LHCN-M2 (cell line): ENCODE measurements at places on chromosomes 5 and 9.

DNA sequence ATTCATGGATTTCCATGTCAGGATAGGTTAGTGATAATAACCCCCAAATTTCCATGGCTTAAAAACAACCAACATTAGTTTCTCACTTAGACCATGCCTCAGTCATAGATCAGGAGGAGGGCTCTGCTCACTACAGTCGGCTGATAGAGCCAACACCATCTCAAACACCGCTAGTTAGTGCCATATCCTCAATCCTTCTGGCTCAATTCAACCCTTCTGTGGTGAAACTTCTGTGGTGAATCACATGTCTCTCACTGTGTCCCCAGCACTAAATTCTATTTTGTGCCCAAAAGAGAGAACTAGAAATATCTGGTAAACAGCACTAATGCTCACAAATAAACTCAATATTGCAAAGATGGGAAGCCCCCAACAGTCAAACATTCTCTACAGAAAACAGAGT, 21.1 kb downstream of the ECPAS start:
- DNase-seq: no peak

DNA sequence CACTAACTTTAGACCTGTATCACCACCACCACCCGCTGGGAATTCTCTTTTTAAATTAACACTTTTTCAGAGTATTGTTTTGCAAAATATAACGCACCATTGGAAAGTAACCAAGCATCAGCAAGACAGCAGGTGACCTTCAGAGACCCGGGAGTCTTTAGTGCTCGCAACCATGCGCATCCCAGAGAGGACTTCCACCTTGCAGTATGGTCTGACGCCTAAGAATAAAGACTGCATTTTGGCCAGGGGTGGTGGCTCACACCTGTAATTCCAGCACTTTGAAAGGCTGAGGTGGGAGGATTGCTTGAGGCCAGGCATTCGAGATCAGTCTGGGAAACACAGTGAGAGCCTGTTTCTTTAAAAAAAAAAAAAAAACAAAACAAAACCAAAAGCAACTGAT, 113.8 kb downstream of the MED27 start:
- no peak for DNase-seq

GRCh38 chr5:160033546-160034252, 24.8 kb downstream of the TTC1 start:
- no peak for DNase-seq

DNA sequence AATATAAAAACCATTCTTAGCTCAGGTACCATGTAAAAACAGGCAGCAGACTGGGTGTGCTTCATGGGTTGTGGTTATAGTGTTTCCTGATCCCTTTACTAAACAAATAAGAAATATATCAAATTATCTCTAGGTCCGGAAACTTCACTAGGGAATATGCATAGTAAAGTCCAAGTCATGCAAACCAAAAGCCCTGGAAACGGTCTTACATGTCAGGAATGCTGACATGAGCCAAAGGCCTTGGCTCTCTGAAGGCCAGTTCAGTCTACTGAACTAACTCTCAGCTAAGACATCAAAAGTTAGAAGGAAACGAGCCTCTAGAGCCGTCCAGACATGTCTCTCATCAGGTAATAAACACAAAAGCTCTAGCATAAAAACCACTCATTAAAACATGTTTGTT, 778.9 kb upstream of the ZNF608 start:
- DNase-seq: peak; percentile 78

- no peak for DNase-seq
These were observed 25.0 kb upstream of the CEP78 start for GRCh38 chr9:78210841-78211301.

- no peak for DNase-seq
These were observed 144.7 kb downstream of the GABBR2 start for GRCh38 chr9:98563988-98564387.

DNA sequence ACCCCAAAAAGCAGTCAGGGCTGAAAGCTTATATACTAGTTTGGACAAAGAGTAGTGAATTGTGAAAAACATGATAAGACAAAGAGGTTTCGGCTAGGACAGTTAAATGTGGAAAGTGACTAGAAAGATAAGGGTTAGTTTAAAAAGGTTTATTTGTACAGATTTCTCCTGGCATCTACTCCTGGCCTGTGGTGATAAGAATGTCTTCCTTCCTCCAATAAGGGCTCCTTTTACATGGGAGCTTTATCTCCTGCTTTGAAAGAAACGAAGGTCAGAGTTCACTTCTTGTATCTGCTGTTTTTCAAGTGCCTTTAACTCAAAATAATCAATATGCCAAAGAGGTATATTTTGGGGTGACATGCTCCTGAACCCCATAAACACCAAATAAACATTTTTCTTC, 776.1 kb upstream of the COX7C start:
- DNase-seq: no peak

- peak; percentile 71 for DNase-seq
These were observed 122.5 kb downstream of the SLC1A3 start for GRCh38 chr5:36728697-36729543.
